ENCODE measurements at places on chromosomes 6 and 20. TPM values are rescaled to one million over a fixed set of nuclear protein-coding genes. Genes with fewer than 3 reads are reported as not detected.

GRCh38 chr20:43916881-43917371 is 2.3 kb downstream of the TOX2 start:
- DNase-seq: no peak

Gene SLC13A3
- 13.5 TPM for total RNA-seq

DNA sequence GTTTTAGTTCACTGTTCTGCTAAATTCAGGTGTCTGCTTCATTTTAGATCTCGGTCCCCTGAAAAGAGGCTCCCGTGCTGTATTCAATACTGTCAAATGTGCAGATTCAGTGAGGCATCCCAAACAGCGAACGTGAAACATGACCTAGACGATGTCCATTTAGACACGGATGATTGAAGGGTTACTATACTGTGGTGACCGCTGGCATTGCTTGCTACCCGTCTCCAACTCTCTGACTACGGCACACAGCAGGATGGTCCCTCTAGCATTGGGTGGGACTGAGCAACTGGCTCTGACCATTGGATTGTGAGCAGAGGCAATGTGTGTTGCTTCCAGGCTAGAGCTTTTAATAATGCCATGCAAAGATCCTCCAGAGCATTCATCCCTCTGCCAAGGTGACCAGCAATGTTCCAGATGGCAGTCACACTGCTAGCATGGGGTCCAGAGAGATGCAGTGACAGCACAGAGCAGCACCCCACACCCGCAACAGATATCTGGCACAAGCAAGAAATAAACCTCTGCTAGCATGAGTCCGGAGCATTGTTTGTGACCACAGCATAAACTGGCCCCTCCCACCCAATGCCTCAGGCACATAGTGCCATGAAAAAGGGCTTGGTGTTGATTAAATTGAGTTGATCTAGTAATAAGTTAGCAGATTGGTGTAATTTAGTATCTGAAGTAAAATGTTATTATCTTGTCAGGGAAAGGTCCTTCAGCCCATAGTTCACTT is 9.0 kb downstream of the METTL24 start:
- DNase-seq: no peak

Gene GNMT
- total RNA-seq: 1.6 TPM

Gene MRPS18A
- 58.6 TPM for total RNA-seq

DNA sequence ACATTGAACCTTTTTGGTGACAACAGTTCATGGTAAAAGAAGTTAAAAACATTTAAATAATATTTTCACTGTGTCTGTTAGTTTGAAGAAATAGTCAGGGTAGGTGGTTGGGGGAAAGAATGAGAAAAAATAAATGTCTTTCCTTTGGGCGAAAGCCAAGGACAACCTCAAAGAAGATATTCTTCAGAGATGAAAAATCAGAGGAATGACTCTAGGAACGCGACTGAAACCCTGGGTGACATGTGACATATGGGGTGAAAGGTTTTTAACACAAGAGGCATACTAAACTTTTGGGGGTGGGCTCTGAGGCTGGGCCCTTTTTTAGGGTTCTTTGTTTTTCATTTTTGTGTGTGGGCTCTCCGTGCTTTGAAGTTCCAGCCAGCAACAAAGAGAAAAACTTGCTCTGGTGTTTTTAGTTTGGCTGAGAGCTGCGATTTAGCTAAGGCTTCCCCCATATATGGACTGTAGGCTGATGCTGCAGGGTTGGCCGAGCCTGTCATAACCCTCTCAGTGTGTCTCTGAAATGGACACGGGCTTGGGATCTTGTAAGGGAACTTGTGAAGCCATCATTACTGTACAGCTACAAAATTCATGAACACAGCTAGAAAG is 610.1 kb upstream of the ARID1B start:
- no peak for DNase-seq
